ENCODE measurements at places on chromosomes 1 and 21.

DNA sequence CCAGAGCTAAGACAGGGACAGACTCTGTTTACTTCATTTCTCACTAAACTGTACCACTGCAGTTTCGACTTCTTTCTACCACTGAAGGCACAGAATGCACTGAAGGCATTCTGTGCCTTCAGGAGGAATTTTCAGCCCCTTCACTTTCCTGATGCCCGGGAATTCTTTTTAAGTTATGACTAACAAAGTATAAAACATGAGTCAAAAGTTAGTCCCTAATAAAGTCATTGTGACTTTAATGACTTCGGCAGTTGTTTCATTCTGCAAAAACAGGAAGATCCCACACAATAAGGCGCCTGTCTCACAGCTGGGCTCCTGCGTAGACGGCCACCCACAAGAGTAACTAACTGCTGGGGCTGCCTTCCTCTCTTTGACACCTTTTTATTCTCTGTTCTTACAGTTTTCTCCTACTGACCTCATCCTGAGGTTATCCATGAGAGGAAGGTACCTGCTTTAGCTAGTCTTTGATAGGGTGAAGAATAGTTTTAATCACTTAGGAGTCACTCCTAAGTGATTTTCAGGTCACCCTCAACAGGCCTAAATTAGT is 183.9 kb upstream of the SGIP1 start:
- DNase-seq = no peak

GRCh38 chr1:154878371-154879037 is 8.4 kb upstream of the KCNN3 start:
- DNase-seq = peak; percentile 68

DNA sequence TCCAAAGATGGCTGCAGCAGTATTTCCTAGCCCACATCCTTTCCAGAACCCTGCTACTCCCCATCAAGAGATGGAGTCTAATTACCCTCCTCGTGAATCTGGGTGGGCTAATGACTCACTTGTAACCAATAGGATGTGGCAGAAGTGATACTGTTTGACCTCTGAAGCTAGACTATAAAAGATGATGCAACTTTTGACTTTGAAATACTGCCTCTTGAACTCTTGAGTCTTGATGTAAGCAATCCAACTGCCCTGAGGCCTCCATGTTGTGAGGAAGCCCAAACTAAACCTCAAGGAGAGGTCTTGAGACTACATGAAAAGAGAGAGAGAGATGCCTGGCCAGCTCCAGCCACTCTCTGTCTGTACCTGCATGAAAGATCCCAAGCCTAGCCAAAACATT is 29.5 kb downstream of the LMO4 start:
- DNase-seq = no peak

GRCh38 chr1:38929476-38929875 is 12.2 kb downstream of the RHBDL2 start:
- DNase-seq = no peak

- DNase-seq = no peak
Observed at GRCh38 chr21:43929217-43929971, 64.4 kb downstream of the AGPAT3 start.

DNA sequence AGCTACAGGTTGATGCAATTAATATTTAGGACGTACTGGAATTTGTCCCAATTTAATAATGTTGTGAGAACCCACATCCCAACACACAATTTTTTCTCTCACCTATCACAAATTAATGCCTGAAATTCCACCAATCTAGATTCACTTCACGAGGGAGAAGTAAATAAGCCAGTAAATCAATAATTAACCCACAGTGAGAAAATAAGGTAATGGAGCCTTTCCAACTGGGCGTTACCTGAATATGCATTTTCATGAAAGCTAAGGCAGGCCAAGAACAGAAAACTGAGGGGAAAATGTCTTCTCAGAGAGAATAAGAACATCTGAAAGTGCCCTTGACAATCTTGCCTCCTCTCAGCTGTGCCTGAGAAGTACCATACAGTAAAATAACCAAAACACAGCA is 240.8 kb upstream of the NR5A2 start:
- no peak for DNase-seq

DNA sequence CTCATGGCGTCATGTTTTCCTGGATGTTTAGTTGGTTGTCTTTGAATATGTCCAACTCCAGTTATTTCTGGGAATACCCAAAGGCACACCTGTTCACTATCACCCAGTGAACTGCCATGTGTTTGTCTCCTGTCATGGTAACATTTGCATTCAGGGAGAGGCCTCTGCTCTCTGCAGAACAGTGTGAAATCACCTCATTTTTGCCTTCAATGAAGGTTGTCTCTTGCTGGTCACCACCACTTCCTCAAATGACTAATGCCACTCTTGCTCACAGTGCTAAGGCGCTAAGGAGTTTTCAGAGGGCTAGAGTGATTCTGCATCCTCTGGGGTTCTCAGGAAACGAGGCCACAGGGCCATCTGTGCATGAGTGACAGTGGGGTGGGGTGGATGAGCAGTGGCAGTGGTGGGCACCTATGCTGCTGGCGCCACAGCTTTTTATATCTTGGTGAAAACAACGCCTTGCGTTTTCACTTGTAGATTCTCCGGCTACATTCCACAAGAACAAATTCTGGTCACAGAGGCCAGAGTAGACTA is 60.0 kb upstream of the ATP5PO start:
- DNase-seq = peak; percentile 80

DNA sequence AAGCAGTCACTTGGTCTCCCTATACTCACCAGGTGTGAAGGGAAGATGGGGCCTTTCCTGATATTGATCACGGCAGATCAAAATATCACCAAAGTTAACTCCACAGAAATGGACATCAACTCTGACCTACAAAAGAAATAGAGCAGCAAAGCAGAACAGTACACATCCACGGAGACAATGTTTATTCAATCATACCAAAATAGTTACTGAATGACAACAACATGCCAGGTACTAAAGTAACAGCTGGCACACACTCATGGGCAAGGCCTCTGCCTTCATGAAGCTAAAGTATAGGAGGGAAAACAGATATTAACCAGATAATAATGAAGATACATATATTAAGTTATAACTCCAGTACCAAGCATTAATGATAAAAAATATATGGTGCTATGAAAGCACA is 59.2 kb upstream of the RASAL2 start:
- no peak for DNase-seq

DNA sequence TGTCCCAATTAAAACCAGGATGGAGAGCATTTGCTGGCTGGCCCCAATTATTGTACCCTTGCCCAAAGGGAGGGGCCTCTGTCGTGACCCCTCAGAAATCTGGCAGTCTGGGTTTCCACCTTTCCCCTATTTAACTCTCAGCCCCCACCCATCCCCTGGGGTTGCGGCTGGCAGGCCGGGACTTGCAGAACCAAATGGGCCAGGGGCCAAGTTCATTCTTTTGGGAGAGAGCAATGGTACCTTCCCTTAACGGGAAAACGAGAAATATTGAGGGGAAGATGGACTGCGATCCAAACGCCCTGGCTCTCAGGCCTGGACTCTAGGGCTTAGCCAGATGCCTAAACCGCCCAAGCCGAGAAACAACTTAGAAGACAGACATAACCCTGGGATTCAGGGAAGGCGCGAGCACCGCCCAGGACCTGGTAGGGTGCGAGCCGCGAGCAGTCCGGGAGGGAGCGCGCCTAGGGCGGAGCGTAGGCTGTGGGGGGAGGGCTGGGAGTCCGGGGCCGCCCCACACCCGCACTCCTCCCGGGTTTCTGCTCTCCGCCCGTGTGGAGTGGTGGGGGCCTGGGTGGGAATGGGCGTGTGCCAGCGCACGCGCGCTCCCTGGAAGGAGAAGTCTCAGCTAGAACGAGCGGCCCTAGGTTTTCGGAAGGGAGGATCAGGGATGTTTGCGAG is at the start of gene SLC27A3:
Gene SLC27A3 (plus strand): TSS at position 628 of the 678 bp plus-strand sequence. CDS start 91 bp downstream, outside the sequence.
- no peak for DNase-seq

- no peak for DNase-seq
Observed at GRCh38 chr1:183548116-183548515, 42.1 kb downstream of the NCF2 start.

DNA sequence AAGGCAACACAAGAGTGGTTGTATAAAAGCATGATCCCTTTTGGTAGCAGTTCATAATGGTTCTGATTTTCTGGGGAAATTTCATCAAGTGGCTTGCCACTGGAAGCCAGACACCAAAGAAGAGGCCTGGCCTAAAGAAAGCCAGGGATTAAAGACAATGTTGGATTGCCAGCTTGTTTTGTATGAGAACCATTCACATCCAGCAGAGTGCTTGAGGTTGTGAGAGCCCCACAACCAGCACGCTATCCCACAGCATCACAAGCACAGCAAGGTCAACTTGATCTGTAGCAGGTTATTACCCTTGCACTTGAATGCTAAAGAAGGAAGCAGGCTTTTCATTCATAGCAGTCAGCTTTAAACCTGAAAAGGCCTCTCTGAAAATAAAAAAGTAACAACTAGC is 399.8 kb downstream of the PLPP3 start:
- no peak for DNase-seq

DNA sequence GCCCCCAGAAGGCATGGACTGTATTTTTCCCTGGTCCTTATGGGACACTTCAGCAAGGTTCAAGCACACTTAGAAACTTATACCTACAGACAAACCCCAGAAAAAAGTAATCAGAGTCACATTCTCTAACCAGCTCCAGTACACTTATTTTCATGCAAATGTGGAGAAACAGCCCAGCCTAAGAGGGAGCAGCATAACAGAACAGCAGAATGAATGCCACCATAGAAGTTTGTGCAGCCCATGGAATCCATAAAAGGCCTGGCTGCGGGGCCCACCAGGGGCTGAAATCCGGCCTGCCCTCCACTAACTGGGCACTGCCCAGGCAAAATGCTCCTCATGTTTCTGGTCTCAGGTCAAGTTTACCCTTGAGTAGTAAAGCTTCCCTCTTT is 60.4 kb upstream of the ATP1A1 start:
- no peak for DNase-seq

- no peak for DNase-seq
Observed at GRCh38 chr1:214422137-214422671, 129.2 kb downstream of the PTPN14 start.

DNA sequence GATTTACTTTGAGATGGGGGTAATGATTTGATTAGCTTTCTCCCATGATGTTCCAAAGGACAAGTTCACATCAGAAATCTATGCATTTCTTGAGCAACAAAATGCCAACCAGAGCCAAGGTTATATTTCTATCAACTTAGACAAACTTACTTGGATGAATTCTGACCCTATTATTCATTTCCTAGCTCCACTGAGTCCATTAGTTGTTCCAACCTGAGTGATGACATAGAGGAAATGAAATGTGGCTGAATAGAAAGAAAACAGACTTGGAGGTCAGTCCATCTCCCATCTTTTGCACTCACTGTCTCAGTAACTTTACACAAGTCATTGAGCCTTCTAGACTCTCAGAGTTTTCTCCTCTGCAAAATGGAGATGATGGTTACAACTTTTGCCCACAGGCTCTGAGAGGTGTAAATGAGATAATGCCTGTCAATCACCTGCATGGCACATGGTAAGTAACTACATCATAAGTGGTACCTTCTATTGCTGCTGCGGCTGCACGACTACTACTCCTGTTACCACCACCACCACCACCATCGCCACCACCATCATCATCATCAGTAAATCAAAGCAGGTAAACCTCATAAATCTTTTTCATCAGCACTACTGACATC is 98.2 kb downstream of the PTPN14 start:
- no peak for DNase-seq

All from DND-41 (cell line).